HFFc6 (cell line): ENCODE measurements at places on chromosomes 6 and 20.

DNA sequence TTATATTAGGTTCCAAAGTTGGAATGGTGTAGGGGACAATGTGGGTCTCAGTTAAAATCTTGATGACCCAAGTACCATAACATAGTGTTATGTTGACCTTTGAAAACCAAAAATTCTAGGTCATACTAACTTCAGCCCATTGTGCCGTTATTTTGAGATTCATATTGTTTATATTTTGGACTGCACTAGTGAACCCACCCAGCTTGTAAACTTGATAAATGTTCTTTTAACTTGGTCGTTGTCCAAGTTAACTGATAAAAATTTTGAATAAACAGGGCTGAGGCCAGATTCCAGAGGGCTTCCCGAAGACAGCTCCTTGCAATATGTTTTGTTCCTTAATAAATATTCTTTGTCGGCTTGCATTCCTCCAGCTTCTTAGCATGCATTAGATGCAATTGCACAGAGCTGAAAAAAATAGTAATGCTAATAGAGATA, 90.3 kb downstream of the BCAS1 start:
- no peak overlapping the region for H3K27ac ChIP-seq
- no peaks in the 10 kb centered on the region for H3K36me3 ChIP-seq
- DNase-seq = no peak
- no peak overlapping the region for H3K4me3 ChIP-seq

DNA sequence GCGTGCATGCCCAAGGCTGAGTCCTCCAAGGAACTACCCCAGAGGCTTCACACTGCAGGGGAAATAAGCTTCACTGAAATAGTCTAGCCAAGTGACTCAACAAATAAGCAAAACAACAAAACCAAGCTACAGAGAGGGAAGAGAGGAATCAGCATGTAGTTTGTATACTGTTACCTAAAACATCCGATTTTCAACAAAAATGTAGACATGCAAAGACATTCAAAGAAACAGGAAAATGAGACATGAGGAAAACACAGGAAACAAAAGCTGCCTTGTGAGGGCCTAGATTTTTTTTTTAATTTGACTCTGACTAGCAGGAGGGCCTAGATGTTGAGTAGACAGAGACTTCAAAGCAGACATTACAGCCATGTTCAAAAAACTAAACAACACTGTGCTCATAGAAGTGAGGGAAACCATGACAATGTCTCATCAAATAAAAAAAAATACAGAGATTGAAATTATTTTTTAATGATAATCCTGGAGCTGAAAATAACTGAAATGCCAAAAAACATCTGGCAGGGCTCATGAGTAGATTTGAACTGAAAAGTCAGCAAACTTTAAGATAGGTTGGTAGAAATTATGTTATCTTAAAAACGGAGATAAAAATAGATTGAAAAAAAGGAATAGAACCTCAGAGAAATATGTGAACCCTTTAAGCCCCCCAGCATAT, 16.4 kb upstream of the KIF25 start:
- no peak overlapping the region for H3K27ac ChIP-seq
- no peak for DNase-seq
- H3K4me3 ChIP-seq = no peak overlapping the region
- H3K36me3 ChIP-seq = no peaks in the 10 kb centered on the region
- H3K27me3 ChIP-seq = peaks cover 12% of the 10 kb centered on the region
- peaks cover 6% of the 10 kb centered on the region; the same call in 1 of the 2 replicates for H3K4me1 ChIP-seq

DNA sequence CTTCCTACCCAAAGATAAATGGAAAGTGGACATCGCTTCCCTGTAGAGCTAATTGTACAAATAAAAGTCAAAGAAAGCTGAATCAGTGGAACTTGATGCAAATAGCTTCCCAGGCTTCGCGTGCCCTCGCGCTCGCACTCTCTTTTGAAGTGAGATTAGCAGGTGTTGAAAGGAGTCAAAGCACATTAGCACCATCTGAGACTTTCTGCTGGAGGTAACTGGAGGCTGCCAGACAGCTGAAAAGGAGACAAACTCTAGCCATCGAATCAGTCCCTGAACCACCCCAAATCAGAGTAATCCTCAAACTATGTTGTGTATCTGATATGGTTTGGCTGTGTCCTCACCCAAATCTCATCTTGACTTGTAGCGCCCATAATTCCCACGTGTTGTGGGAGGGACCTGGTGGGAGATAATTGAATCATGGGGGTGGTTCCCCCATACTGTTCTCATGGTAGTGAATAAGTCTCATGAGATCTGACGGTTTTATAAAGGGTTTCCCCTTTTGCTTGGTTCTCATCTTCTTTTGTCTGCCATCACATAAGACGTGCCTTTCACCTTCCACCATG, 23.7 kb downstream of the SULF2 start:
- DNase-seq = no peak
- no peaks in the 10 kb centered on the region for H3K4me1 ChIP-seq
- H3K4me3 ChIP-seq = no peak overlapping the region
- H3K36me3 ChIP-seq = no peaks in the 10 kb centered on the region
- H3K27me3 ChIP-seq = peaks cover 25% of the 10 kb centered on the region
- H3K27ac ChIP-seq = no peak overlapping the region

- DNase-seq = no peak
- H3K27ac ChIP-seq = peak overlapping the region; percentile 23; the same call in 1 of the 2 replicates
- no peak overlapping the region for H3K4me3 ChIP-seq
- H3K27me3 ChIP-seq = no peaks in the 10 kb centered on the region
- H3K36me3 ChIP-seq = no peaks in the 10 kb centered on the region
These were observed 5.4 kb downstream of the ADA start for GRCh38 chr20:44646023-44646640.

- H3K27me3 ChIP-seq = no peaks in the 10 kb centered on the region; the same call in 1 of the 2 replicates
- H3K36me3 ChIP-seq = peaks cover 31% of the 10 kb centered on the region
- no peak overlapping the region for H3K4me3 ChIP-seq
- peak overlapping the region; percentile 54 for H3K27ac ChIP-seq
- peaks cover 40% of the 10 kb centered on the region for H3K4me1 ChIP-seq
These were observed 77.2 kb downstream of the THBS2 start for GRCh38 chr6:169176361-169176991.

DNA sequence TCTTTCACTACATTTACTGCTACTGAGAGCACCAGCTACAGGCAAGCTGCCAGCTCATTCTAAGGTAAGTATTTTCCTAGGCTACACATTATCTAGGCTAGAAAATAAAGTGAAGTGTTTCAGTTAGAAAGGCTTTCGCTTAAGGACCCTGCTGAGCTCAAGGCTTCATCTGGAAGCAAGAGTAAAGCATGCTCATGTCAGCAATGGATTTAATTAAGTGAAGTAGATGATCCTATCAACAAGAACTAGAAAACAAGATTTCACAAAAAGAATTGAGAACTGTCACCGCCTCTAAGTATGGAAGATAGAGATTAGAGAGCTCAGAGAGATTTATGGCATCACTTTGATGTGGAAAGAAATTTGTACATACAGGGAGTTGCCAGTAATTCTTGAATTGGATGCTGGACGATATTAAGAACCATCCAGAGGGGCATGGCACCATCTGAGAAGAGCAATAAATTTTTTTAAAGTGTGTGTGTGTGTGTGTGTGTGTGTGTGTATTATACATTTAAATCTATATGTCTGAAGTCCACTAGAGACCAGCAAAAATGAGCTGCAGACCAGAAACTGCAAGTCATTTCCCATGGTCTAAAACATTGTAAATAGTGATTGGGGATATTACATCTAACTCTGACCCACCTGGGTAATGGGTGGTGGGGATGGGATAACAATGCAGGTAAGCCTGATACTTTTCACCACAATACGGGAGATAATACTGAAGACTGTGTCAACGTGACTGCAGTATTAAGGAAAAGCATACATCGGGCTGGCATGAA, 105.2 kb upstream of the MAP7 start:
- H3K4me1 ChIP-seq = peaks cover 16% of the 10 kb centered on the region
- H3K27me3 ChIP-seq = no peaks in the 10 kb centered on the region
- no peak overlapping the region for H3K27ac ChIP-seq
- DNase-seq = no peak

DNA sequence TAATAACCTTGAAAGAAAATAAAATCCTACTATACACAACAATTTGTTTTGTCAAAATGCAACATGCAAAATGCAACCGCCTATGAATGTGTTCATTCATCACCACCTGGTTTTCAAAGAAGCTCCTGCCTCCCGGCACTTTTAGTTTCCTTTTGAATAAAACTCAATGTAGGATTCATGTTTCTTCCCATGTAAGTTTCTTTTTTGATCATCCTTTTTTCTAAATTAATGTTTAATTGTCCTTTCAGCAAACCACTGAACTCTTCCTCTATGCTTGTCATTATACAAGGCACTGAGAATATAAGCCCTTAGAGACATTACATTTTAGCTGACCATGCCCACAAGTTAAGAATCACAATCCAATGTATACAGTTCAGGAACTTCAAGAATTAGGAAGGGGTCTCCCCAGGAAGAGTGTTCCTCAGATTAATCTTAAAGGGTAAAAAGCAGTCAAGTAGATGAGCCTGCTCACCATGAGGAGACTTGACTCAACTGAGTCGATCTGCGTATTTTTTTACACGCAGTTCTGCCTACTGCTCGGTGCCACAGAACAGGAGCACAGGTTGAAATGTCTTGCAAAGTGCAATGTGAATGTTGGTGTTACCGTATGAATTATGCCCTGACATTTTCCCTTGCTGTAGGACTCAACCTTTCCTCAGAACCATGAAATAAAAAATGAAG, 7.2 kb upstream of the THEMIS start:
- no peaks in the 10 kb centered on the region for H3K36me3 ChIP-seq
- peaks cover 3% of the 10 kb centered on the region; the same call in 1 of the 2 replicates for H3K27me3 ChIP-seq
- H3K27ac ChIP-seq = no peak overlapping the region
- no peak overlapping the region for H3K4me3 ChIP-seq
- no peak for DNase-seq

DNA sequence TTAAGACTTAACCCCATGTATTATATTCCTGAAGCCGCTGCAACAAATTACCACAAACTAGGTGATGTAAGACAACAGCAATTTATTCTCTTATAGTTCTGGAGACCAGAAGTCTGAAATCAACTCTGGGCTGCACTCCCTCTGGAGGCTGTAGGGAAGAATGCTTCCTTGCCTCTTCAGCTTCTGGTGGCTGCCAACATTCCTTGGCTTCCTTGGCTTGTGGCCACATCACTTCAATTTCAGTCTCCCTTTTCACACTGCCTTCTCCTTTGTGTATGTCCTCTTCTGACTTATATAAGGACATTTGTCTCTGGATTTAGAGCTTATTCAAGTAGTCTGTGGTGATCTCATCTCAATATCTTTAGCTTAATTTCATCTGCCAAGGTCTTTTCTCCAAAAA, 141.6 kb downstream of the DHX35 start:
- H3K36me3 ChIP-seq = no peaks in the 10 kb centered on the region
- peaks cover 10% of the 10 kb centered on the region for H3K27me3 ChIP-seq
- no peak overlapping the region for H3K4me3 ChIP-seq
- H3K4me1 ChIP-seq = peaks cover 19% of the 10 kb centered on the region

GRCh38 chr6:88376768-88377387, 210.7 kb upstream of the CNR1 start:
- peaks cover 25% of the 10 kb centered on the region for H3K4me1 ChIP-seq
- H3K36me3 ChIP-seq = no peaks in the 10 kb centered on the region
- H3K4me3 ChIP-seq = no peak overlapping the region
- peak; percentile 59 for DNase-seq

DNA sequence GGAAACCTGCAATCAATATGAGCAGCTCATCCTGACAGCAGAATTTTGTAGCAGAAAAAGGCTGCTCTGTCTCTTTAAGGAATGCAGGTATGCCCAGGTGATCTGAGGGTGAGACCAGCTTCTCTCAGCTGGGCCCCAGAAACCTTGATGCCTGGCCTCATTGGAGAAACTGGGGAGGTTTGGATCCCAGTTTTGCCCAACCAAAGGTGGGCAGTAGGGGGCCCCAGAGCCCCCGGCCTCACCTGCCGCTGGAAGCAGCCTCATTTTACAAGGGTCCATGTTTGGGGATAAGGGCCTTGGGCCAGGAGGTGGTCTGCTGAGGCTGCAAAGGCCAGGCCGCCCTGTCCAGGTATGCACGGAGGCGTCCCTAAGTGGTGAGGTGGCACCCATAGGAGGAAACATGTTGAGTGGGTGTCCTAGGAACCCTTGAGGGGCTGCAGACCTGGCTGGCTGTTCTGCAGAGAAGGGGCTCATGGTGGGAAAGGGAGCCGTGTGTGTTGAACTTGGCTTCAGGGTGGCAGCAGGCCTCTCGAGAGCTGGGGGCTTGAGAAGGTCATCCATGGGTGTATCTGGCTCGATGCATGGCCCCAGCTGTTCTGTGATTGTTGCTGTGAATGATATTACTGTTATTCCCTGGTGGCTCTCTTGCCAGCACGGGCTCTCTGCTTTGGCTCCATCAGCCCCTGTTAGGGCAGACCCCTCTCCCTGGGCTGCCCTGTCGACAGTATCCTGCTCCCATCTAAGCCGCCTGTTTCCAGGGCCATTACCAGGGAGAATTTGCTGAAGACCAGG, 208.4 kb downstream of the CDH4 start:
- no peak overlapping the region for H3K27ac ChIP-seq
- H3K4me3 ChIP-seq = no peak overlapping the region
- no peak for DNase-seq
- H3K27me3 ChIP-seq = peaks cover 4% of the 10 kb centered on the region; the same call in 1 of the 2 replicates
- no peaks in the 10 kb centered on the region for H3K4me1 ChIP-seq

- no peak for DNase-seq
- no peak overlapping the region for H3K4me3 ChIP-seq
These were observed 13.6 kb downstream of the PLEKHG1 start for GRCh38 chr6:150613269-150613668.

- H3K27me3 ChIP-seq = peaks cover 7% of the 10 kb centered on the region
- DNase-seq = peak; percentile 54
- H3K4me3 ChIP-seq = peak overlapping the region; percentile 81
- H3K36me3 ChIP-seq = no peaks in the 10 kb centered on the region
- no peak overlapping the region for H3K27ac ChIP-seq
These were observed 28.2 kb downstream of the CGA start for GRCh38 chr6:87066449-87067333.

- H3K27me3 ChIP-seq = no peaks in the 10 kb centered on the region
- no peak for DNase-seq
- H3K4me3 ChIP-seq = no peak overlapping the region
- no peak overlapping the region for H3K27ac ChIP-seq
- H3K4me1 ChIP-seq = no peaks in the 10 kb centered on the region
- no peaks in the 10 kb centered on the region for H3K36me3 ChIP-seq
These were observed 492.5 kb upstream of the FLRT3 start for GRCh38 chr20:14829906-14830305.

- H3K27me3 ChIP-seq = no peaks in the 10 kb centered on the region; the same call in none of the 2 replicates
- H3K4me1 ChIP-seq = peaks cover under 1% of the 10 kb centered on the region; the same call in 1 of the 2 replicates
- no peak overlapping the region for H3K27ac ChIP-seq
- no peak overlapping the region for H3K4me3 ChIP-seq
These were observed 217.2 kb upstream of the FOXA2 start for GRCh38 chr20:22801528-22801927.

- peaks cover 5% of the 10 kb centered on the region for H3K27me3 ChIP-seq
- H3K4me3 ChIP-seq = no peak overlapping the region
- no peak overlapping the region for H3K27ac ChIP-seq
- peaks cover 29% of the 10 kb centered on the region for H3K4me1 ChIP-seq
- no peak for DNase-seq
- H3K36me3 ChIP-seq = no peaks in the 10 kb centered on the region
These were observed 122.6 kb upstream of the NXT1 start for GRCh38 chr20:23227976-23228375.

DNA sequence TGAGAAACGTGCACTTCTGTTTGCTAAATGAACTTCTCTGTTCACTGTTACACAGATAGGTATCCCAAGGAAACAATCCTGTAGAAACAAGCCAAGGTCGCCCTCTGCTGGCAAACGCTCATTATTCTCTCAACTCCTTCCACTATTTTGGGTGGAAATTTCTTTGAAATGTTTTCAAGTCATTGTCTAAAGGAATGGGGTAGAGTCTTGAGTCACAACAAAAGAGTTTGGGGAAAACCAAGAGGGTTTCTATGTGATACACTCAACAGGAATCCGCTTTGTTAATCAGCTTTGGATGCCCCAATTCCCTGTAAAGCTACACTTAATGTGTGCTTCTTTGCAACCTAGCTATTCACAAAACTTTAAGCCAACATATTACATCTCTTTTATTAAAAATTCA, 4.6 kb upstream of the RAE1 start:
- peaks cover 5% of the 10 kb centered on the region for H3K27me3 ChIP-seq
- no peak overlapping the region for H3K4me3 ChIP-seq
- H3K36me3 ChIP-seq = no peaks in the 10 kb centered on the region
- H3K4me1 ChIP-seq = peaks cover 19% of the 10 kb centered on the region
- H3K27ac ChIP-seq = no peak overlapping the region
- peak; percentile 82 for DNase-seq
